ENCODE measurements at places on chromosomes 5 and 9.

- no peak for DNase-seq
Measured at GRCh38 chr5:7597059-7597642, 201.2 kb downstream of the ADCY2 start.

DNA sequence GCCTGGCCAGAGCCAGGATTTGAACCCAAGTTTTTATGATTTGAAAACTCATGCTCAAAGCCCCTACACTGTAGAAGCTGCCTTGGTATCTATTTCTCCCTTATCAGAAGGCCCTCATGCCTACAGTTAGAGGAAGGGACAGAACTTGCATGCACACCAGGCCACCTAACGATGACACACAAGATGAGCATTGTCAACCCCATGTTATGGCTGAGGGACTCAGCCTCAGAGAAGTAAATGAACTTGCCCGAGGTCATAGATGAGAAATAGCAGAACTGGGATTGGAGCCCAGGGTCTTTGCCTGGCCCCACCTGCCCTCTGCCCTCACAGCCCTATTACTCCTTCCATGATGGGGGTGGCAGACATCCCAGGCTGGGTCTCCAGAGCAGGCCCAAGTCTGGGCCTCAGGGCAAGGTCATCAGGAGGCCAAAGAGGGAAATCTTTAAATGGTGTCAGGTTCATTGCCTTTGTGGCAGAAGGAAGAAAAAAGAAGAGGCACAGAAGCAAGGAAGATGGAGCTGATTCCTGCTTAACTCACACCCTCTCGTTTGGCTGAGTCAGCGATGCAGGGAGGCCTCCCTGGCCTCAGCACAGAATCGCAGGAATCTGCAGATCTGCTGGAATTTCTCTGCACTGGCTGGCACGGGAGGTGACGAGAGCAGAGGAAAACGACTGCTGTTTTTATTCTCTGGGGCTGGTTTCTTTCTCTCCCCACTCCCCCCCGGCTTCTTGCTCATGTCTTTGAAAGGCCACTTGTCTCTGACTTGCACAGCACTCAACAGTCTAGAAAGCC lies 20.6 kb upstream of the CRB2 start:
- peak; percentile 34 for DNase-seq

GRCh38 chr5:156402387-156402921 lies 75.5 kb downstream of the SGCD start:
- no peak for DNase-seq

DNA sequence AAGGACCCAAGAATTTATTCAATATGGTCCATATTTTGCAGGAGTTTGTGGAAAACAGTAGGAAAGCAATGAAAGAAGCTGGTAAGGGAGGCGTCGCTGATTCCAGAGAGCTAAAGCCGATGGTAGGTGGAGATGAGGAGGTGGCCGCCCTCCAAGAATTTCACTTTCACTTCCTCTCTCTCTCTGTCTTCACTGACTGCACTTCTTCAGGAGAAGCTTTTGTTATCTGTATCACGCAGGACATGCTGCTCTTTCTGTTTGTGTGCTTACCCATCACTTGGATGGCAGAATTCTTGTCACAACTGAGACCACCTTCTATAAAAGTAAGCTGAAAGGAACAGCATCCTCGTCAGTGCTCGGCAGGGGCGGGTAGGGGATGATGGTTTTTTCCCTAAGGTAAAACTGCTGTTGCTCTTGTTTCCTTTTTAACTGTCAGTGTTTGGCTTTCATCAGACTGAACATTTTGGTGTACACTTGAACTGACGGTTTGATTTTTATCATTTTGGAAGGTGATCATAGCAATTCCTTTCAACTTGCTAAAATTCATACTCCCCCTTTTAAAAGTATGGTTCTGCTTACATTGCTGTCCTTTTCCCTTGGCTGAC lies 62.4 kb upstream of the FSD1L start:
- no peak for DNase-seq

- DNase-seq, result no peak
Measured at GRCh38 chr9:78626971-78627370, 330.0 kb downstream of the PSAT1 start.

DNA sequence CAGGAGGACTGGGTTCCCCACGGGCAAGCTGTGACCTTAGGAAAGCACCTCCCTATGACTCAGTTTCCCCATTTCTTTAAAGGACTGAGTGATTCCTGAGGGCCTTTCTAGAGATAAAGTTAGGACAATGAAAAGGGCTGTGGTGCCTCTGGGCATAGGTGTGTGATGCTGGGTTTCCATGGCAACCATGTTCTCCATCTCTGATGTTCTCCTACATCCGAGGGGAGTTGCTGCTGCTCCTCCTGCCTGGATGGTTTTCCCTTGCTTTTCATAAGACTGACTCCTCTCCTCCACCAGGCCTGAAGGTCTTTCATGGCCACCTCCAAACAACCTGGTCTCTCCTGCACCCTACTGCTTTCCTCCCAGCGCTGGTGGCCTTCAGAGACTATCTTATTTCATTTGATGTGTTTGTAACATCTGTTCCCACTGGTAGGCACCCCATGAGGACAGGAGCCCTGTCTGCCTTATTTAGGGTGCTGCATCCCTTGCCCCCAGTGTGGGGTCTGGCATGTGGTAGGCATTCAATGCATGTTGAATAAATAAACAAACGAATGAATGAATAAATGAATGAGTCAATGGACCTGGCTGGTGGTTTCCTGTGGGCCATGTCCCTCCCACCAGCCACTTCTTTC lies 112.2 kb upstream of the HAND1 start:
- no peak for DNase-seq

- DNase-seq, result no peak
Measured at GRCh38 chr5:15798006-15798405, 298.0 kb downstream of the FBXL7 start.

DNA sequence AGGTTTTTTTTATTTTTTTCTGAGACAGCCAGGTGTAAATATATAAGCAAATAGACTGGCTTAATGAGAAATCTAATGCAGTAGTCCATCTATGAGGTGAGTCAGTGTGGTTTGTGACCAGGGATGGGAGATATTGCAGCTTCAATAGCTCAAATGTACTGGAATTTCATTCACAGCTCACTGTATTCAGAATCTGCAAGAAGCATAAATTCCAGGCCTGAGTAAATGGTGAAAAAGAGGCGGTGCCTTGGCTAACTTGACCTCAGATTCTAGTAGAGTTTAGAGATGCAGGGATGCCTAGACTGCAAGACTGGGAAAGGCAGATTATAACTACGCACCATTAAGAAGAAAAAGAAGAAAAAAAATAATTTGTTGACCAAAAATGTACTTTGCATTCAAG lies 151.9 kb upstream of the SMC2 start:
- no peak for DNase-seq

DNA sequence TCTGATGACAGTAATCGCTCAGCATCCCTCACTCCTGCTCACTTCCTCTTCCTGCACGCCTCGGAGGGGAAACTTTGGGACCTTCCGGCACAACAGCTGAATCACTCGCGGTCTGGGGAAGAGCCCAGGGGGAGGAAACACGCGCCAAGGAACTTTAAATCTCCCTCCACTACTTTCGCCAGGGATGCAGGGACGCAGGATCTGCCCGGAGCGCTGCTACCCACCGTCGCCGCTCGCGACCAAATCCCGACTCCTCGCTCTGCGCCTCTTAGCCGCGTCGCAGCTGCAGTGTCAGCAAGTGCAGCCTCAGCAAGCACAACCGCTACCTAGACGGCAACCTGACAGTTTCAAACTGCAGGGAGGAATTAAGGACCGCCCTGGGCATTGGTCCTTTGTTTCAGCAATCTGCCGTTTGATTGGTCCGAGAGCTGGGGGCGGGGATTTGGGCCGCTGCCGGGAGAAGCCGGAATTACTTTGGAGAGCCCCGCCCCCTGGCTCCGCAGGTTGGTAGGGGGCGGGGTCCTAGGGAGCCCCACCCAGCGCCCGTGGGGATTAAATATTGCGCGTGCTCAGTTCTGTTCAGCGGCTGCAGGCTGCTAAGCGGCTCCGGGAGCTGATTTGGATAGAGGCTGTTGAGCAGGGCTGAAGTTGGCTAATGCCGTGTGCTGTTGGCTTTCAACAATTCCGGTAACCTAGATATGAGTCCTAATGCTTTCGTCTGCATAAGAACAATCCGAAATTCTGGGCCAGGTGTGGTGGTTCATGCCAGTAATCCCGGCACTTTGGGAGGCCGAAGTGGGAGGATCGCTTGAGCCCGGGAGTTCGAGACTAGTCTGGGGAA lies at the start of gene POC5:
POC5 (minus strand) TSS at position 356 of the 841 bp plus-strand sequence. CDS start 4,500 bp downstream, outside the sequence.
- peak; percentile 86 for DNase-seq

DNA sequence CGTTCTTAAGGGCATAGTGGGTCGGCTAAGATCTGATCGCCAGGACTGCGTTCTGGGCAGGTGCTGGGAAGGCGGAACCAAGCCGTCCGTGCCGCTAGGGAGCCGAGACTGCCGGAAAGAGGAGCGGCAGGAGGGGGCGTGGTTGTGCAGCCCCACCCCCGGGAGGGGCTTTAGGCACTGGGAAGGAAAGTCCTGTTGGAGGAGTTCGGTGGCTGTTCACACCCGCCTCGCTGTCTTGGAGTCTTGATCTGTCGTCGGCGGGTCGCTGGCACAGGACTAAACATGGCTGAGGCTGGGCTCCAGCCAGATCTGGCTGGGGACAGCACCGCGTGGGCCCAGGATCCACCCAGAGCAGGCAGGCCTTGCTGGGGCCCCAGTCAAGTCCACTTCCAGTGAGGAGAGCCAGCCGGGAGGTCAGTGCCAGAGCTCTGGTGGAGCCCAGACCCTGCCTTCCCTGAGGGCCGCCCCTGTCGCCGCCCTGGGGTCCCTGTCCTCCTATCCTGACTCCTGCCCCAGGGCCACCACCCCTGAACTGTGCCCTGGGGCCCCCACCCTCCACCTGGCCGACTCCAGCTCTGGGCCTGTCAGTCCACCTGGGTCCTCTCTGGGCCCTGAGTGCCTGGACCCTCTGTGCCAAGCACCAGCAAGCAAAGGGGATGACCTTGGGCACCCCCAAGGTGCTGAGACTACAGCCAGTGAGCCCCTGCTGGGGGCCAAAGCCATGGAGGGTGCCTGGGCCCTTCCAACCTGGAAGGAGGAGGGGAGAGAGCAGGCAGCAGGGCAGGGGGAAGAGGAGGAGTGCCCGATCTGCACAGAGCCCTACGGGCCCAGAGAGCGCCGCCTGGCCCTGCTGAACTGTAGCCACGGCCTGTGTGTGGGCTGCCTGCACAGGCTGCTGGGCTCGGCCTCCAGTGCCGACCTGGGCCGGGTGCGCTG lies 4.5 kb downstream of the RNF208 start:
- DNase-seq, result no peak

DNA sequence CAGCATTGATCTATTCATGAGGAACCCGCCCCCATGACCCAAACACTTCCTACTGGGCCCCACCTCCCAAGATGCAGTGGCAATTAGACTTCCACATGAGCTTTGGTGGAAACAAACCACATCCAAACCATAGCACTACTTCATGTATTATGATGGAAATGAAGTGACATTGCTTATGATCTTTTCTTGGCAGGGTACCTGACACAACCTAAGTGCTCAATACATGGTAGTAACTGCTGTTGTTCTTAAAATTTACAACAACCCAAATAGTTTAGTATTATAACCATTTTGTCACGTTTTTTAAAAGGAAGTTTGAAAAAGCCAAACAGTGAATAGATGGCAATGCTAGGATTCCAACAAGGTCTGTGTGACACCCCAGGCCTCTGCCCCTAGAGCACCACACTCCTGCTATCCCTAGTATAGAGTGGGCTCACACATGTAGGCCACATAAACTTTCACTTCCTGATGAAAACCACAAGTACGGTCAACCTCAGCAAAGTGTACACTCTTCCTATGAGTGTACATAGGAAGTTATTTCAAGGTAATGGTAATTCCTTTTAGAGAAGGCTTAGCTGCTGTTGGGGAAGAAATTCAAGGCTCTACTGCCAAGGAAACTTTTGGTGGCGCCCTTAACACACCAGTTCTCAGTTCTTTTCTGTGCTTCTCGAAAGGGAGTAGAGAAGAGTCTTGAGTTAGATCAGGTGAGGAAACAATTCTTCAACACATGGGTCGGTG lies 97.6 kb downstream of the ARSB start:
- DNase-seq, result no peak

DNA sequence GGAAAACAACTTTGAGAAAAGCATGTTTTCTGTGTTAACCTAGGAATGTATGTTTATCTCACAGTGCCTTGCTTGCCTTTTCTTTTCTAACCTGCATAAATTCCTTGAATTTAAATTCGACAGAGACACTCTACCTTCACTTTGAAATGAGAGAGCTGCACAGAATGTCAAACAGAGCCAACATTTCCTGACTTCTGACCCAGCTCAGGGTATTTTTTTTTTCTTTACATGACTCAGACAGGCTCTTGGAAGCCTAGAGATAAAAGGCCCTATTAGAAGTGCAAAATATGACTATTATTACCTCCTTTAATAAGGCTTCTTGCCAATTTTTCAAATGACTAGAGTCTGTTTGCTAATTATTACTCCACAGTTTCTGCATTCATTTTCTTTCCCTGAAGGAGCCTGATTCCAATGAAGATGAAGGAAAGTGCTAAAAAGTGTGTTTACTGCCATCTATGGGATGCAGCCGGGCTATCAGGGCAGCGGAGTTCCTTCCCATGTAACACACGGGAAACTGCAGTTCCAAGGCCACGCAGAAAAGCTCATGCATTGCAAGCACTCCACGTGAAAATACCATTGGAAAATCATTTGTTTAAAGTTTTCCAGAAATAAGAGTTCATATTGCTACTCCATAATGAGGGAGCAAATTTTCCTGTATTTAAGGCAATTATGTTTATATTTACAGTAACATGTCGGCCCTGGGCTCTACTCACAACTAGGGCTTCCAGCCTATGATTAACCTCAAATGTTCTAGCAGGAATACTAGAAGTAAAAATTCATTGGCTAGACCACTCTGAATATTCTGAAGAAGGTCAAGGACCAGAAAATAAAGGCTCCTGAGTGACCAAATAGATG lies 485.6 kb downstream of the ZSWIM6 start:
- peak; percentile 11 for DNase-seq

DNA sequence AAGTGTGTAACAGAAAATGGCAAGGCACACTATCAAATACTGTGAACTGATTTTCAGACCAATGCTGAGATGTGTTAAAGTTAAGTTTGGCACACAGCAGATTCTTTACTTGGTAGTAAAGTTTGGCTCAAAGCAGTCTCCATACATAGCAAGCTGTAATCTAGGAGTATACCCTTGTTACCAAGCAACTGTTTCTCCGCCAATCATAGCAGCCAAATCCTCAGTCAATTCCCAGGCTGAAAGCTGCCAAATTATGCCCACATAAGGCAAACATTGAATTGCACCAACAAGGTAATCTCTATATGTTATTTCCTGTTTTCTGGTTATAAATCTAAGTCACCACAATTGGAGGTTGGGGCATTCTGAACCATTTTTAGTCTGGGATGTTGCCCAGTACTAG lies 345.7 kb downstream of the DEPDC1B start:
- DNase-seq, result no peak

All from AG04450 (cell line).